Stimulated activated CD4-positive, alpha-beta T cell treated with anti-CD3 and anti-CD28 coated beads, TNF-alpha, amount 100 ng/mL, for 48 hours (primary cell): ENCODE measurements at places on chromosomes 6 and 20.

GRCh38 chr6:79188107-79188506, 46.4 kb downstream of the HMGN3 start:
- no peak for DNase-seq

- no peak for DNase-seq
Observed at GRCh38 chr6:89350281-89350966, 2.1 kb downstream of the UBE2J1 start.

DNA sequence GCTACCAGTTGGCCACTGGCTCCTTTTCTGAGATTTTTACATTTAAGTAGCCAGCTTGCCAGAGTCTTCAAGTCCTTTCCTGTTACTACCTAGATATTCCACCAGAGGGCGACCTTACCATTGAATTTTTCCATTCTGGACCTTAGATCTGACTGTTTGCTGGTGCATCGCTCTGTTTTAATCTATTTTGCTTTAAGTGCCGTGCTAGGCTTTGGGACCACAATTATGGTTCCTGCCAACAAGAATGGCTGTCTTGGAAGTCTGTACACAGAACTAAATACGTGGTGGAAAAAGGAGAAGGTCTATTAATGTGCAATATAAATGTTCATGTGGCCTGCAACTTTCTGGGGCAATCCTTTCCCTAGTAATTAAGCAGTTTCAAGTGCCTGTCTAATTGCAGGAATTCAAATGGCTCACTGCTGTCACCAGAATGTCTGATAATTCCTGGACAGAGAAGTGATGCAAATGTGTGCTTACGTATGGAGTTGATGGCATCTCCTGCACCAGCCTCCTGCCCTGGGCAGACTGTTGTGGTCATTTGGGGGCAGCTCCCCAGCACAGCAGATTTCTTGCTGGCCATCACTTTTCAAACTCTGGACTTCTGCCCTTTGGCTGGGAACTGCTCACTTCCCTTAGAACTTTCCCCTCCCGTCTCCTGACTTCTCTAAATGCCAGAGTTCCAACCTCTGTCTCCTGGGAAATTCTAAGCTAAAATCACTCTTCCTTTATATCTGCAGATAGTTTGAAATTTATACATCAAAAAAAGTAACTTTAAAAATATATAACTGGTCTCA, 5.6 kb upstream of the HLA-DOA start:
- no peak for DNase-seq

GRCh38 chr6:125421836-125422235, 120.1 kb upstream of the HDDC2 start:
- no peak for DNase-seq

GRCh38 chr6:36840432-36841403, 1.5 kb upstream of the CPNE5 start:
- DNase-seq = no peak

- DNase-seq = no peak
Observed at GRCh38 chr6:19538096-19538495, 299.1 kb upstream of the ID4 start.

GRCh38 chr6:102986086-102986485, 1592.6 kb downstream of the GRIK2 start:
- DNase-seq = no peak

DNA sequence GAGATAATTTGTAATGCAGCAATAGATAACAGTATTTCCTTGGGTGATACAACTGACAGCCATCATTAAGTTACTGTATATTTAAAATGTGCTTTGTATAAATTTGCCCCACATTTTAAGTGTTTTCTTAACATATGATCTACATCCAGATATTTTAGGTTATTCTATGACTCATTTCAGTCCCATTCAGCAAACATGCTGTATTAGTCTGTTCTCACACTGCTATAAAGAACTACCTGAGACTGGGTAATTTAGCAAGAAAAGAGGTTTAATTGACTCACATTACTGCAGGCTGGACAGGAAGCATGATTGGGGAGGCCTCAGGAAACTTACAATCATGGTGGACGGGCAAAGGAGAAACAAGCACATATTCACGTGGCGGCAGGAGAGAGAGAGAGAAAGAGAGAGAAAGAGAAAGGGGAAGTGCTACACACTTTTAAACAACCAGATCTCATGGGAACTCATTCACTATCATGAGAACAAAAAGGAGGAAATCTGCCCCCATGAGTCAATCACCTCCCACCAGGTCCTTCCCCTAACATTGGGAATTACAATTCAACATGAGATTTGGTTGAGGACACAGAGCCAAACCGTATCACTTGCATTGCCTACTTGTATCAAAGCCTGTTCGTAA, 9.6 kb upstream of the CHD6 start:
- no peak for DNase-seq

- no peak for DNase-seq
Observed at GRCh38 chr6:31830886-31831335, 3.4 kb downstream of the HSPA1B start.

- no peak for DNase-seq
Observed at GRCh38 chr20:805713-806112, 27.8 kb upstream of the FAM110A start.

- no peak for DNase-seq
Observed at GRCh38 chr6:107601406-107601805, 111.5 kb downstream of the SOBP start.

DNA sequence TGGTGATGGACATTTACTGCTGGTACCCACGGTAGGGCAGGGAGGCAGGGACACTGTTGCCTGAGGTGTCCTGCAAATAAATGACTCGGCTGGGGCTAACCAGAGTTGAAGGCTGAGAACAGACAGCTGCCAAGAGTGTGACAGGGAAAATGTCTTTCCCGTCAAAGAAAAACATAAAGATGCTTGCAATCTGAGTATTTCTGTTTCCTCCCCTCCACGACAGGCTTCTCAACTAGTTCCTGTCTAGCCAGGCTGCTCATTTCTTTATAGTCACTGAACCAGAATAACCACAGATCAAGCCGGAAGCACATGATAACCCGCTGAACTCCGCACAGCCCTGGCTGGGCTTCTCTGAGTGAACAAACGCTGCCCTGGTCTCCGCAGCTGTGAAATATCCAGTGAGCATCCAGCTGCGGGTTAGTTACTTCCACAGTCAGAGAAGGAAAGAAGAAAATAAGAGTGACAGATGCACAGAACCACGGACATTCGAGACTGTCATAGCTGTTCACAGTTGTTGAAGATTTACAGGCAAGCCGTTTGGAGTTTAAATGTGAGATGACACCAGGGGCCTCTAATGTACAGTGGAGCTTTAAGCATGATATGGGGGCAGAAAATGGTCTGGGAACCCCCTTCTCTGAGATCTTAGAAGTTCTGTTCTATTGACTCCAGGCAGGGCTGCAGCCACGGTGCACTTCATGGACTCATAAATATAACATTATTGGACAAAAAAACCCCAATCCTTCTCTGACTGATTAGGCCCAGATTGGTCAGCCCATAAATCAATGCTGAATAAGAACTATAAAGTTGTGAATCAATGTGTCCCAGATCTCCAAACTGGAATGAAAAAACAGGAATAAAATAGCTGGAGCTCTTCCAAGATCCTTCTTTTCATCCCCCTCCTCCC, 299.9 kb upstream of the SUPT3H start:
- DNase-seq = no peak

DNA sequence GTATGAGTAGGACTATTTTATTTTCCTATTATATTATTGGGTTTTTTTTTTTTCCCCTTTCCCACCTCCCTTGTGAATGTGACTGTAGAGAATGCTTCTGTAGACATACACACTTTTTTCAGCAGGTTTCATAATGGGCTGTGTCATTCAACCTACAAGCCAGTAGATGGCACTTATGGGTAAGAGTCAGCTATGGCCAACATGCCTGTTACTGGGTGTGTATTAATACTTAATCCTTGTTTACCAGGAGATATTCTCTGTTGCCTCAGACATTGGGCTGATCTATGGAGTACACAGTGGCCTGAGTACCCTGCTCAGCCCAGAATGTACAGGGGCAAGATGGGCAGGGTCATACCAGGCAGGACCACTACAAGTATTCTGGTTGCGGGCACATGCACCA, 382.5 kb downstream of the EPHA7 start:
- no peak for DNase-seq

DNA sequence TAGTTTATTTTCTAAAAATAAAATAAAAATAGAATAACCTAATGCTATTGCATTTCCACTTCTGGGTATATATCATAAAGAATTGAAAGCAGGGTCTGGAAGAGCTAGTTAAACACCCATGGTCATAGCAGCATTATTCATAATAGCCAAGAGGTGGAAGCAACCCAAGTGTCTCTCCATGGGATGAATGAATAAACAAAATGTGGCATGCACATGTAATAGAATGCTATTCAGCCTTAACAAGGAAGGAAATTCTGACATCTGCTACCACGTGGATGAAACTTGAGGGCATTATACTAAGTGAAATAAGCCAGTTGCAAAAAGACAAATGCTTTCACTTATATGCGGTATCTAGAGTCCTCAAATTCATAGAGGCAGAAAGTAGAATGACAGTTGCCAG, 130.8 kb downstream of the TIAM2 start:
- DNase-seq = no peak

DNA sequence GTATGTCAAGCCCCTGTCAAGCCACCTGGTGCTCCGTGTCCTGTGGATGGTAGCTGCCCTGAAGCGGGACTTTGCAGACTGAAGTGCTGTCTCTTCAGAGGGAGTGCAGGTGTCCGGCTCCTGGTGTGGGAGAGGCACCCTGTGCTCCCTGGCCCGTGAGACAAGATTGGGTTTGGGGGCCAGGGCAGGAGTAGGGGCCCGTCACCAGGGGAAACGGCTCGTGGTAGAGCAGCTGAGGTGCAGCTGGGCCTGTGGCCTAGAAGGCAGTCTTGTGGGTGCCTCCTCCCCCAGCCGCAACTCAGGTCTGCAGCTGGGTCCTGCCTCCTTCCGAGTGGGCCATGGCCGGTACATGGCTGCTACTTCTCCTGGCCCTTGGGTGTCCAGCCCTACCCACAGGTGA, at the start of gene PTCRA:
PTCRA (plus strand) TSS at position 322 of the 400 bp plus-strand sequence; CDS start at position 339, 17 bp downstream.
- no peak for DNase-seq

DNA sequence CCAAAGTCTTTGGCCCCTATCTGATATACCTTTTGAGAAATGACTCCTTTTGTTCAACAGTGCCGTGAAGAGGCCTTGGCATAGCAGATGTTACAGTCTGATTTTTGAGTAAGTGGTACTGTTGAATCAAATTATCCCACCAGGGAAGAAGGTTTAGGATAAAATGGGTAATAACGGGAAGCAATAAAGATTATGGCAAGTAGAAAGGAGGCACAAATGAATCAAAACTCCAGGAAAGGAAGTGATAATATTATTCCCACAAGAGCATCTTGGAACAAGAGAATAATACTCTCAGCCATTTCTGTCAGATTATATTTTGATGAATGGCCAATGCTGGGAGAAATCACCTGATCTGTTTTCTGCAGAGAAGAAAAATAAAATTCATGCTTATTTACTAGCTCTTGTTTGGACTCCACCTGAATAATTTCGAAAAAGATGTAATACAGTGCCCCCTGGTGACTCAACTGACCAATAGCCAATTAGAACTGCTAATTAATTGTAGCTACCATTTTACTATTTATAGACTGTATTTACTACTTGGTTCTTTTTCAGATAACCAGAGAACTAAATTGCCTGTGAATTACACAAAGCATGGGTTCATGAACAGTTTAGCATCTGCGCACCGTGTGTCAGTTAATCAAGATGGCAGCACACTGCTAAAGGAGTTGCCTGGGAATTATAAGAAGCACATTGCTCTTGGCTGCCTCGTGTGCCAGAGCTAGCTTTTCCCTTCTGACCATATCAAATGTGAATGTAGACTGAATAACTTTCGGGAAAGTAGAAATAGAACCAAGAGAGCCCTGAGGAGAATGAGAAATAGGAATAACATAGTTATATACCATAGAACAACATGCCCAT, 78.5 kb upstream of the TRDN start:
- DNase-seq = no peak

DNA sequence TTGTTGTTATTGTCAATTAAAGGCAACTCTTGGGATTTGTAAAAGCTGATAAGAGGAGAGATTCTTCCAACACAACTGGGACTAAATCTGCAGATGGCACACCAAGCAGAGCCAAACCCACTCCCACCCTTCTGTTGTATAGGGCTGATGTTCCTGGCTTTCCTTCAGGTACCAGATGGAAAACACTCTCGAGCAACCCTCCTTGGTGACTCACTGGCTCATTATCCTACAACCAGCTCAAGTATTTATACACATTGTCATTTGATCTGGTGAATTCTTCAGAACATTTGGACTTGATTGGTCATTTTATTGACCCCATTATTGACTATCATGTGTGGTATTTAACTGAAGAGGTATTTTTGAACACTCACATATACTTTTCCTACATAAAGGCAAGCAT, 190.3 kb upstream of the PCSK2 start:
- DNase-seq = no peak

GRCh38 chr20:60754856-60755255, 497.2 kb upstream of the CDH4 start:
- no peak for DNase-seq

DNA sequence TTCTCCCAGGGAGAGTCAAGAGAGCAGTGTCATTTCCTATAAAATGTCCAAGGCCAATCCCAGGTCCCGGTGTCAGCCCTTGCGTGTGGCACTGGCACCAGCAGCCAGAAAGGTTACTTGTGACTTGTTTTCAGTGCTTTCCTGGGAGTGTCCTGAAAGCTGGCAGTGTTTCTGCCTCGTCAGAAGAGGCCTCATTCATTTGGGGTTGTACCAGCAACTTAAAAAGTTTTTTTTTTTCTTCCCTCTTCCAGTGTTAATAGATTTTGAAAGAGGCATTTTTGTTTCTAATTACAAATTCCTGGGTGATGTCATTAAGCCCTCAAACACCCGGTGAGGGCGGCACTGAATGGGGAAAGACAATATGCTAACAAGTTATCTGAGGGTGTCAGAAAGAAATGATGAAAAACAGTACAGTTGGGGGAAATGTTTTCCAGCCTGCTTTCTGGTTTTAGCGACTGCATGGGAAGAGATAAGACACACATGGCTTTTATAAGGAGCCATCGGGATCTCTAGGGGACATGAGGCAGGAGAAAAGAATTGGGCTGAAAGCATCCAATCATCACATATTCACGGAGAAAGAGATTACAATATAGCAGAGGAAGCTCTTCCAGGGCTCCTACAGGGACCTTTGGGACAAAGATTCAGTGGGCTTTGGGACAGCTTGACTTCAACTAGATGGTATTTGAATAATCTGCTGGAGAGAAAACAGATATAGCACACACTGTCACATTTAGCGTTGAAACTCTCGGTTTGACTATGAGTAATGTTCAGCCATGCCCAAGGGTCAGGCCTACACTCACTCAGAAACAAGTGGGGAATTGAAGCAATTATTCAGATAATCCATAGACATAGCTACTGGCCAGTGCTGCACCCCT, 153.0 kb downstream of the BCAS1 start:
- DNase-seq = no peak

GRCh38 chr20:63620991-63621390, 5.9 kb downstream of the GMEB2 start:
- DNase-seq = no peak

- no peak for DNase-seq
Observed at GRCh38 chr6:48996461-48997119, 466.5 kb downstream of the MMUT start.

DNA sequence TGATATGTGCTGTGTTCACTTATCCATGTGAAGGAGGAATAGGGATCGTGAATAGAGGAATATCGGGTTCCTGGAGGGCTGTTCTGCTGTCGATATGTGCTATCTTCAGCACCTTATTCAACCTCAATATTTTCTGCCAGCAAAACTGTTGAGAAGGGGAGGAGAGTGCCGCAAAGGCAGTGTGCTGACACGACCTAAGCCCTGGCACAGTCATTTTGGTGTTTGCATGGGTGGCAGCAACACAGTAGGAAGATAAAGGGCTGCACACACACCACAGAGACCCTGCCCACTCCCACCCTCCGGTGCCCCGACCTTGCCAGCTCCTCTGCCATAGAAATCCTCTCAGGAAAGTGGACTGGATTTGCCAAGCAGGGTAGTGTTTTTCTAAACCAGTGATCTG, 47.0 kb downstream of the ZDHHC14 start:
- DNase-seq = no peak
